Activated T-helper 1 cell treated with Interleukin-2 at 50 U/mL for 16 hours (primary cell): ENCODE measurements at places on chromosomes 5 and 9.

- no peak for DNase-seq
Observed at GRCh38 chr5:109080481-109080880, 329.3 kb downstream of the PJA2 start.

DNA sequence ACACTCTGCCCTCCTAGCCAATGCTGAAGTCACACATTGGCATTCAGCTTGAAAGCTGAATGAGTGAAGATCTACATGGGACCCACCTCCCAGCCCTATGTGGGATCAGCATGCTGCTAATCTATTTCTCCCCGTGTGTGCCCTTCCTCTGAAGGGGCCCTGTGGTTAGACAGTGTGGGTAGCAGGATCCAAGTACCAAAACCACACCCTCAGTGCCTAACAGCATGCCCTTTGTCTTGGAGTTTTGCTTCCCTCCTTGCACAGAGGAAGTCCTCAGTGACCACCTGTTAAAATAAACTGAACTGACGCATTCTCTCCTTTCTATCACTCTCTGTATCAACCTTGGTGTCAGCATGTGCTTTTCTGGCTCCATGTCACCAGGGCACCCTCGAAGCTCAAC, 25.0 kb downstream of the SH3TC2 start:
- no peak for DNase-seq

DNA sequence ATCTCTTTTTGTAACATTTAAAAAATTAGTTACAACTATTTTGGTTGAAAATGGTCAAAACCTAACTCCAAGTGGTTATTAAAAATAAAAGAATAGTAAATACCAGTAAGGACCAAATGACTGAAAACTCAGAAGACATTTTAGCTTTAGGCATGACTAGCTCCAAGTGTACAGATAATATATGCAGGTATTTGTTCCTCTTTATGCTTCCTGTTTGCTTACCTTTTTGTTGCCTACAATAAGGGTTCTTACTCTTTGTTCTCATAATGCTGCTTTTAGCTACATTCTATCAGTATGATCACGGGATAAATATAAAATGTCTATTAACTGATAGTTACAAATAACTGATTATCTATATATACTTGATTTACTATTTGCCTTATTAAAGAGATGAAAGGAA, 259.6 kb downstream of the CDH12 start:
- no peak for DNase-seq

DNA sequence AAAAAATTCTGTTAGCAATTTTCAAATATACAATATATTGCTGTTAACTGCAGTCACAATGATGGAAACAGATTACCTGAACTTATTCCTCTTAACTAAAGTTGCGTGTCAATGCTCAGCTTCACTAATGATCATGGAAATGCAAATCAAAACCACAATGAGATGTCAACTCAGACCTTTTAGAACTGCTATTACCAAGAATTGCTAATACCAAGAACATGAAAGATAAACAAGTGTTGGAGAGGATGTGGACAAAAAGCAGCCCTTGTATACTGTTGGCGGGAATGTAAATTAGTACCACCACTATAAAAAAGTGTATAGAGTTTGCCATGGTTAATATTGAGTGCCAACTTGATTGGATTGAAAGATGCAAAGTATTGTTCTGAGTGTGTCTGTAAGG, 1409.7 kb upstream of the CDH18 start:
- no peak for DNase-seq

DNA sequence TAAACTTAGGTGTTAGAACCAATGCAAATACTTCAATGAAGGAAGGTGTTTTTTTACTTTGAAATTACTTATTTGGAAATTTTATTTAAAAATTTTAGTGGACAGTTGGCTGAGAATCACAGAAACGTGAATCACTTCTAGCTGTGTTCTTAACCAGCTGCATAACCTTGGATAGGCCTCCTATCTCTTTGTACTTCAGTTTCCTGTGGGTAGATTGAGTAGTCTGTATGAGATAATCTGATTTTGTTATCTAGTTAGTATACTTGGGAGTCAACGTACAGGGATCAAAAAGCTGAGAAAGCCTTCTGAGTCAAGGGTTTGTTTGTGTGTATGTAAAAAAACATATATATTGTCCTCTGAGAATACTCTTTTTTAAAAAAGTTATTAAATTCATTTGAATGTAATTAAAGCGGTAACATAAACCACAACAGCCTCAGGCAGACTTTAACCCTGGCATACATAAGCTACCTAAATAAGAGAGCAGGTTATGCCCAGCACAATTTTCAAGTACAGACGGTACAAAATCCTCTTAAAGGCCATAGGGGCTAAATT, 38.1 kb upstream of the ZCCHC7 start:
- no peak for DNase-seq

- no peak for DNase-seq
Observed at GRCh38 chr9:35158501-35159280, 3.1 kb upstream of the UNC13B start.

- no peak for DNase-seq
Observed at GRCh38 chr5:136769093-136769492, 403.7 kb upstream of the TRPC7 start.

GRCh38 chr5:3740546-3741373, 145.1 kb downstream of the IRX1 start:
- no peak for DNase-seq

- DNase-seq: no peak
Observed at GRCh38 chr9:75612205-75612604, 278.3 kb upstream of the PCSK5 start.

GRCh38 chr5:16582081-16582480, 34.7 kb downstream of the RETREG1 start:
- no peak for DNase-seq

DNA sequence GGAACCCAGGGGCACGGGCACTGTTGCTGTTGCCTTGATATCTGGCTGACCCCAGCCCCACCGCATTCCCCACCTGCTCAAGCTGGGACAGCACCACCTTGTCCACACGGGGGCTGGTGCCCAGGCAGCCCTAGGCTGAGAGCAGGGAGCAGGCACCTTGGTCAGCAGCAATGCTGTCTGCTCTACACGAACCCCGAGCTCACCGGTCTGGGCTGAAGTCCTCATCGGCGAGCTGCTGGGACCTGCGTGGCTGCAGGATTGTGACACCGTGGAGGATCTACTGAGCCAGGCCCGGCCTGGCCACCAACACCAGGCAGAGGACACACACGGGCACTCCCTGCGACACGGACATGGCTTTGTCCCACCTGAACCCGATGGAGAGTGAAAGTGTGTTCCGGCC, 78.1 kb downstream of the KCNT1 start:
- DNase-seq: no peak

GRCh38 chr5:97105501-97106215, 36.8 kb downstream of the LIX1 start:
- DNase-seq: no peak

DNA sequence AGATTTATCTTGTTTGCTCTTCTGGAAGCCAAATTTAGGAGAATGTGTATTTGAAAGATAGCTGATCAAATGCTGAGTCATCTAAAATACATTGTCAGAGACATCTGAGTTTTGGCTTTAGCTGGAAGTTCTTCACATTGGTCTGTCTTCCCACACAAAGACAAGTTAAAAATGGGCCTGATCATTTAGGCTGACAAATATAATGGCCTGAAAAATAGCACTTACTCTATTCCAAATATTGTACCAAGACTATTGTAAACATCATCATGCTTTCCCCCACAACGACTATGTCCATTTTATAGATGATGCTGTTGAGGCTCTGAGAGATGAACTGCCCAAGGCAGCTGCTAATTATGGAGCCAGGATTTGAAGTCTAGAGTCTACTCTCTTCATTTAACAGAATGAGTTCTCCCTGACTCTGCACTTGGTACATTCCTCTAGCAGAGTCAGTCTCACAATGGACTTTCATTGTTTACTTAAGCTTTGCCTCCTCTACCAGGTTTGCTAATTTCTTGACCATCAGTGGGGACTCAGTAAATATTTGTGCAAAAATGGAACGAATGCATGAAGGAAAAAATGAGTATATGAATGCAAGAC, 619.4 kb upstream of the KLF4 start:
- DNase-seq: no peak

DNA sequence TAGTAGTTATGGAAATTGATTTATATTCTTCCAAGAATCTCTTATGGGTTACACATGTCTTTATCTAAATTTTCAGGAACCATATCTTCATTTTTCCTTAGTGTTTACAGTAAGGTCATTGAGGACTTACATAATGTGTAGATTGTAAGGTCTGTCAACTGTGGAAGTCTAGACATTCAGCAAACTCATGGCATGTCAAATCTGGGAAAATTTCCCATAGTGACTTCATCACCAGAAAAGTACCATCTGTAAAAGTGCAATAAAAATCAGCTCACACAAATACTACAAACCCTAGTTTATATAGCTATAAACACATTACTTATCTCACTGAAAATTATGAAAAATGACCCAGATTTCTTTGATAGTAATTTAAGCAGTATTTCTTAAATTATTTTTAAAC, 419.4 kb downstream of the MTRR start:
- no peak for DNase-seq

DNA sequence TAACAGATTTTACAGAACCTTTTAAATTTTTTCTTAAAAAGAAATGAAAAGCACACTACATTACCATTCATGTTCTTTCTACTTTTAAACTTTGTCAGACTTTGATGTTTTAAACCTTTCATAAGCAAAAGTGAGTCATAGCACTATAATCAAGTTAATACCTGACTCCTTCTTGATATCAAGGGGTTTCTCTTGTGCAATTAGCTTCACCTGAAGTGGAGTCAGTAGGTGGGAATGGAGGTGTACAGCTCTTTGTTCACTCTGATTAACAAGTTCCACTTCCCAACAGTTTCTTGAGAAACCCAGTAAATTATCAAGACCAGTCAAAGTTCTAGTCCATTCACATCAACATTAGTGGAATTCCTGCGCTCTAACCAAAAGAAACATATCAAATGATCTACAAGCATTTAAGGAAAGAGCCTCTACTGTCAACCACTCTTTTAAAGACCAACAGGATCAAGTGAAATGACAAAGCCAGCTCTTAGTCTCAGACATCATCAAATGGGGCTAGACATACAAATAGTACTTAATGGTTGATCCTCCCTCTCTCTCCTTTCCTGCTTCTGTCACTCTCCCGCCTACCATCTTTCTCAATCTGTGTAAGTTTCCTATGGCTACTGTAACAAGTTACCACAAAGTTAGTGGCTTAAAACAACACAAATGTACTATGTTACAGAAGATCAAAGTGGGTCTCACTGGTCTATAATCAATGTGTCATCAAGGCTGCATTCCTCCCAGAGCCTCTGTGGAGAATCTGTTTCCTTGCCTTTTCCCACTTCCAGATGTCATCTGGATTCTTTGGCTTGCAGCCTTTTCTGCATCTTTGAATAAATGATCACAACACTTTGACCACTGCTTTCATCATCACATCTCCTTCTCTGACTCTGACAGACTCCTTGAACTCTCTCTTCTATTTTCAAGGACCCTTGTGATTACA, 68.0 kb downstream of the HINT1 start:
- DNase-seq: no peak

- no peak for DNase-seq
Observed at GRCh38 chr5:105877592-105877991, 1793.1 kb downstream of the EFNA5 start.

DNA sequence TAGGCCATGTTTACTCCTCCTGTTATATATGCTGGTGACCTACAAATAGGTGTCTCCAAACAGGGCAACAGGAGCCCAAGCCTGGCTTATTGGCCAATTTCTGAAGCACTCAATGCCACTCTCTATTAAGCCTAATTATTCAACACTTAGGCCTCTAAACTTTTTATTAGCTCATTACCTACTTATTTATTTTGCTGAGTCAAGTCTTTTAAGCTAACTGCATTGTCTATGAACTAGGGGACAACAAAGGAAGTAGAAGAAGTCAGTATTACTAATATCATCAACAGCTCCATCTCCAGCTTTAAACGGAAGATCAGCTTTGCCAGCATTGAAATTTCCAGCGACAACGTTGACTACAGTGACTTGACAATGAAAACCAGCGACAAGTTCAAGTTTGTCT, 28.2 kb downstream of the GABRP start:
- no peak for DNase-seq

DNA sequence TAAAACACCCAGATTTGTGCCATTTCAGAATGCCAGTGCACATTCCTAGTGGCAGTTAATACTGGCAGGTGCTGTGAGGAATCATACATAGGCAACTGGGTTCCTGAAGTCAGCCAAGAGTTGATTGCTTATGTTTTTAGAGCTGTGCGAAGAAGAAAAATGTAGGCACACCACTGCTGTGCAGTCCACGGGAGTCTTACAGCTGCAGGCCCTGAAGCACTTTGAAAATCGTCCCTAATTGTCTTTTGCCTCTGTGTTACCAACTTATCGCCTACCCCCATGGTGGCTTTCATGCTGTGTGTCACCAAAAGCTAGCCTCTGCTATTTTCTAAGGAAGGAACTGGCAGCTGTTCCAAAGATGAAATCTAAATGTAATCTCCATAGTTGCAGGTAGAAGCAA, 263.9 kb downstream of the ARRDC3 start:
- no peak for DNase-seq

DNA sequence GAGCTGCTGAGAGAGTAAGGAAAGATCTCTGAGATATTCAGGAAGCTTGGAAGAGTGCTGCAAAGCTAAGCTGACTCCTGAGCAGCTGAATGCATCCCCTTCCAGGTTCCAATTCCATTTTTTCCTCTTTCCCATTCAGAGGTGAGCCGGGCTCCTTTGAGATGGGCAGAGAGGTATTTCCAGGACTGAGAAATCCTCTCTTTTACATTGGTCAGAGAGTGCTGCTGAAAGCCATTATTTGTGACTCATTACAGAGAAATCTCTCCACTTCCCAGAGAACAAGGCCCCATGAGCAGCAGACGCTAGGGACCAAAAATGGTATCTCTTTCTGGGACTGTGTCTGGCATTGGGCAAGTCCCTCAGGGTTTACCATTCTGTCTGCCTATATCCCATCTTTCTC, 3.7 kb downstream of the MCTP1 start:
- DNase-seq: no peak

DNA sequence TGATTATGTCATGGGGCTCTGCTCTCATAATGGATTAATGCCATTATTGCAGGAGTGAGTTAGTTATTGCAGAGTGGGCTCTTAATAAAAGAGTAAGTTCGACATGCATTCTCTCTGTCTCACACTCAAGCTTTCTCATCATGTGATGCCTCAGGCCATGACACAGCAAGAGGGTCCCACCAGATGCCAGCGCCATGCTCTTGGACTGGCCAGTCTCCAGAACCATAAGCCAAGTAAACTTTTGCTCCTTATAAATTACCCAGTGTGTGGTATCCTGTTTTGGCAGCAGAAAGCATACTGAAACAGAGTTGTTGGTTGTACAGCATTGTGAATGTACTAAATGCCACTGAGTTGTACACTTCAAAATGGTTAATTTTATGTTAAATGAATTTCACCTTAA, 138.1 kb downstream of the MYO10 start:
- no peak for DNase-seq

GRCh38 chr5:103743421-103743820, 180.8 kb upstream of the NUDT12 start:
- DNase-seq: no peak

DNA sequence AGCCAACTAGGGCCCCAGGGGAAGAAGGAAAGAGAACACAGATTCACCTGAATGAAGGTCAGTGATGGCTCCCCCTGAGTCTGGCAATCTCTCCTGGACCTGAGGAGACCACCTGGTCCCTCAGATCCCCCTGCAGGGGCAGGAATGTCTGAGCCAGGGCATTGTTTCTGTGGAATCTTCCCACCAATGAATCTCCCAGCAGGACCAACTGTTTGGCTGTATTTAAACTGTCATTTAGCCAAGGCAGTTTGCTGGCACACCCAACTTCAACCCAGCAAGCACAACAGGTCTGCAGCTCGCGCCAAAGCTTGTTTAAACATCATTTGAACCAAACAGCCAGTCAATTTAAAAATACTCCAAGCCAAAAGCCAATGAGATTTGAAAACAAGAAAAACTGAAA, 92.6 kb downstream of the SH3TC2 start:
- no peak for DNase-seq

- no peak for DNase-seq
Observed at GRCh38 chr5:58043032-58043945, 416.6 kb downstream of the PLK2 start.
